ENCODE measurements at places on chromosomes 4 and X. TPM values are rescaled to one million over a fixed set of nuclear protein-coding genes. Genes with fewer than 3 reads are reported as not detected.

The CD38 gene
- total RNA-seq = 1.4 TPM

DNA sequence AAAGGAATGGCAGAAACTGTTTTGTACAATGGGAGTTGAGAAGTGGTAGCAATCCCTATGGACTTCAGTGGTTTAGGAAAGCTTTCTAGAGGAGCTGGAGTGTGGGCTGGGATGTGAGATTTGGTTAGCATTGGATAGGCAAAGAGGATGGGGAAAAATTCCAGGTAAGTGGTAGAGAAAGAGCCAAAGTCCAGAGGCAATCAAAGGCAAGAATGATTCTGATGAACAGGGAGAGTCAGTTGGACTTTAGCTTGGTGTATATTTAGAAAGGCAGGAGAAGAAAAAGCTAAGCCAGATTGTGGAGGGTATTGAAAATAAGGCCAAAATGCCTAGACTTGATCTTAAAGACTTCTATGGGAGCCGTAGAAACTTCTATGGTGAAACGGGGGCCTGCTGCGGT, 3.7 kb upstream of the VSIG4 start:
- no peak overlapping the region for H3K4me3 ChIP-seq
- no peaks in the 10 kb centered on the region for H3K27me3 ChIP-seq

DNA sequence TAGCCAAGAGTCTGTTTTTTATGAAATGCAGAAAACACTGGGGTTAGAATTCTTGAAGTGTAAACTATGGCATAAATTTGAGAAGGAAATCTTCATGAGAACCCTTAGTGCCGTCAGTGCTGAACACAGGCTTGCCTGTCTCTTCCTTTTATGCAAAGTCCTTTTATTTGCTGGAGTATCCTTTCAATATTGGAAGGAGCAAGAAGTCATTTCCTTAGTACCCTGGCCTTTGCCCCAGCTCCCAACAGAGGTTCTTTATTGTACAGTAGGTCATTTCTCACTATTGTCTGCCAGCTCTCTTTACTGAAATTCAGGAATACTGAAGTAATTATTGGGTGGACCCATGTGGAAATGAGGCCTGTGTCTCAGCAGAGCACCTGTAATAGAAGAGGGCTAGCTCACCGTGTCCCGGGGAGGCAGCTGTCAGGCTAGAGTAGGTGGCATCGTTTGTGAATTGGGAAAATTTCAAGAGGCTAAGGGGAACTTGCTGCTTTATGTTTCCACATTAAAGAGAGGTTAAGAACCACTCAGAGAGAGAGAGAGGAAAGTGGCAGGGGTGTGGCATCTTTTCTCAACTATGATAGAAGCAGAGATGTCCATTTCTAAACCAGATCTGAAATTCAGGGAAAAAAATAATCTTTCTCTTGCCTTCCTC, 8.7 kb downstream of the FHDC1 start:
- peaks cover 2% of the 10 kb centered on the region for H3K4me1 ChIP-seq
- no peak overlapping the region for H3K4me3 ChIP-seq
- H3K36me3 ChIP-seq = peaks cover 2% of the 10 kb centered on the region
- no peak overlapping the region for H3K27ac ChIP-seq
- peaks cover 42% of the 10 kb centered on the region for H3K27me3 ChIP-seq

The OTC gene
- not detected for total RNA-seq

GRCh38 chrX:149497626-149498025, 7.5 kb downstream of the IDS start:
- H3K36me3 ChIP-seq = peaks cover 5% of the 10 kb centered on the region
- H3K27me3 ChIP-seq = no peaks in the 10 kb centered on the region
- H3K4me1 ChIP-seq = peaks cover 24% of the 10 kb centered on the region
- H3K27ac ChIP-seq = no peak overlapping the region

The SPOCK3 gene
- total RNA-seq = not detected

The GPR119 gene
- not detected for total RNA-seq
